ENCODE measurements at places on chromosomes 7 and 10.

DNA sequence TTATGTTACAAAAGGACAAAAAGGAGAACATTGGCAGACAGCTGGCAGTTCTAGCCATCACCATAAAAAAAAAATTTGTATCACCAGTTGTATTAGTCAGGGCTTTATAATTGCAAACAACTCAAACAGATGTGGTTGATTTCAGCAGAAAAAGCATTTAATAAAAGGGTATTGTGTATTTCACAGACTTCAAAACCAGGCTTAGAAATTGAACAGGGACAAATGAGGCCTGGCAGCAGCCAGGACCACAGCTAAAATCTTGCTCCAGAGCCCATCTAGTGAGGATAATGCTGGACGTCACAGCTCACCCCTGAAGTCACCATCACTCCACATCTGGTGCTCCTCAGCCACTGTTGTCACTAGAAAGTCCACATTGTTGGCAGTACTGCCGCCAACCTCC, 52.9 kb upstream of the CALD1 start:
- DNase-seq: no peak

DNA sequence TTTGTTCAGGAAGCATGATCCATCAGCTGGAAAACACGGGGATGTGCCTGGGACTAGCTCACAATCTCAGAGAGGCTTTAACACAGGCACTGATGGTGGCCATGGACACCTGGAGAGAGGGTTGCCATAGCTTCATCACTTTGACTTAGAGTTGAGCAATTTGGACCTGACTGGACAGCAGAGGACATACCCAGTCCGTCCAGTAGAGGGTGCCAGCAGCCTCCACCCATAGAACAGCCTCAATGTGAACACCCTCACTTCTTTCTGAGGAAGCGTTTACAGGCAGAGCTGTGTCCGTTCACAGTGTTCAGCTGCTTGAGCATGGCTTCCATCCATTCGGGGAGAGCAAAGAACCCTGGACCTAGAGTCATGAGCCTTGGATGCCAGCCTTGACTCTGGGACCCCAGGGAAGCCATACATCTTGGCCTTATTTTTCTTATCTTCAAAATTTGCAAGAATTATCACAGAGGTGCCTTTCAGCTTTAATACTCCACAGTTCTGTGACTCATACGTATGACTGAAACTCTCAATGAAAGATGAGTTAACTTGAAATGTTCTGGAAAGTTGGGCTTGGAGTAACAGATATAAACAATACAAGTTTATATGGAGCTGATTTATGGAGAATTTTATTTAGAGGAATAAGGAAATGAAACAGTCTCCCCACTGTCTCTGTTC, 302.9 kb upstream of the PODXL start:
- peak; percentile 55 for DNase-seq

DNA sequence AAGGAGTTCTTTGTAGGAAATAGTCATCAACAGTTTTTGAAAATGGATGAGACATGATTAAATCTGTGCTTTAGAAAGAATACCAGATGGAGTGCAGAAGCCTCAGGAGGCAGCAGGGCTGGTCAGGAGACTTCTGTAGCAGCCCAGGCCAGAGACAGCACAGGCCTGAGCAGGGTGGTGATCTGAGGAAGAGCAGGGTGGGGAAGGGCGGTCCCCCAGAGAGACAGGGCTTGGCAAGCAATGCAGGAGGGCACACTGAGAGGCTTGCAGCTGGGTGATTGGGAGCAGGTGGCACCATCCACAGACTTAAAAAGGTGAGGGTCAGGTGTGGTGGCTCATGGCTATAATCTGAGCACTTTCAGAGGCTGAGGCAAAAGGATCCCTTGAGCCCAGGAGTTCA, 4.3 kb upstream of the SMKR1 start:
- DNase-seq: no peak

- peak; percentile 55 for DNase-seq
These were observed 28.4 kb downstream of the TMEM130 start for GRCh38 chr7:98841179-98841997.

- DNase-seq: no peak
These were observed 25.8 kb downstream of the EMX2 start for GRCh38 chr10:117568334-117568733.

DNA sequence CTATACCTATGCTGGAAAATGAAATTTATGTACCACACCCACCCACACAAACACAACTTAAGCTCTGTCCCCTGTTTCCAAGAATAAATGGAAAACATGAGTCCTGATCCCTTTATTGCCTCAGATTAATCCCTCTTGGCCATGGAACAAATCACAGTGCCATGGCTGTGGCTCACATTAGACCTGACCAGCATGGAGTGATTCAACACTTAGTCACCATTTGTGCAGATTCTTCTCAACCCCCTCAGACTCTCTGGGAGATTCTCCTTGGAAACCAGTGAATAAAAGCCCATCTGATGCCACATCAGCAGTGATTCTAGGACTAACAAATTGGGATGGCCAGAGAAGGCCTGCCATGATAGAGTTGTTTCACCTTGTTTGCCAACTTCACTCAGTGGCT, 204.4 kb upstream of the TMEM72 start:
- no peak for DNase-seq

- no peak for DNase-seq
These were observed 686.9 kb downstream of the AUTS2 start for GRCh38 chr7:70285187-70285586.

GRCh38 chr10:6811153-6811552, 231.1 kb upstream of the PRKCQ start:
- DNase-seq: no peak

DNA sequence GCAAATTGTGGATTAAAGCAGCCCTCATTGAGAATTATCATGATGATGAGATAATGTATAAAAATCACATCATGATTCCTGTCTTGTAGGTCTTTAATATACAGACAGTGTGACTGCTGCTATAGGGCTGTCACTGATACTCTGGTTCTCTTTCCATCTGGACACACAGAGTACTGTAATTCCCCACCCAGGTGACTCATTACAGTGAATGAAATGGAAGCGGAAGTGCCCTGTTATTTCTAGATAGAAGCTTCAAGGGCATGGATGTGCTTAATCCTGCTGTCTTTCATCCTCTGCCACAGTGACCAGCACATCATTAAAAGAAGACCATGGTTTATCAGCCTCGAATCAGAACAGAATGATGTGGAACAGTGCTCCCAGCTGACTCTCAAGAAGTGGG, 1234.0 kb downstream of the SORCS3 start:
- DNase-seq: no peak

- no peak for DNase-seq
These were observed 58.5 kb upstream of the FOXP2 start for GRCh38 chr7:114356133-114356532.

DNA sequence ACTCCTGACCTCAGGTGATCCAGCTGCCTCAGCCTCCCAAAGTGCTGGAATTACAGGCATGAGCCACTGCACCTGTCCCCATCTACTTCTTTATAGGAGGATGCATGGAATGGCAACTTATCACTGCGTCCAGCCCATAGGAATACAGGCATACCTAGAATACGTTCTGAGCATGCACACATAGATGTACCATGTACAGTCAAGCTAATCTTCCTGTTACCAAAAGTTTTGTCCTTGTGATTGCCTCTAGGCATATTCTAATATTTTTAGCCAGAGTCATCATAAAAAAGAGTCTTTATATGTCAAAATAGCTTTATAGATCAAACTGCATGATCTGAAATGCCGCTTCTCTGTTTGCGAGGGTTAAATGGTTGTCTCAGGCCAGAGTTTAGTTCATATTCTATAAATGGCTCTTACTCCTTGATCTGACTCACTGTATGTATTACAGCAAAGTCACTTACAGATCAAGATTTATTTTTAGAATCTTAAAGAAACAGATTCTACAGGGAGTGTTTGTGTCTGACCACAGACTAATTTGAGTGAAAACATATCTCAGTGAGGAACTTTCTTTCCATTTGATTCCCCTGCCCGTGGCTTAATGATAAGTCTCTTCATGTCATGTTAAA, 210.9 kb downstream of the CREB5 start:
- DNase-seq: no peak

- no peak for DNase-seq
These were observed 295.3 kb upstream of the COBL start for GRCh38 chr7:51611937-51612336.

DNA sequence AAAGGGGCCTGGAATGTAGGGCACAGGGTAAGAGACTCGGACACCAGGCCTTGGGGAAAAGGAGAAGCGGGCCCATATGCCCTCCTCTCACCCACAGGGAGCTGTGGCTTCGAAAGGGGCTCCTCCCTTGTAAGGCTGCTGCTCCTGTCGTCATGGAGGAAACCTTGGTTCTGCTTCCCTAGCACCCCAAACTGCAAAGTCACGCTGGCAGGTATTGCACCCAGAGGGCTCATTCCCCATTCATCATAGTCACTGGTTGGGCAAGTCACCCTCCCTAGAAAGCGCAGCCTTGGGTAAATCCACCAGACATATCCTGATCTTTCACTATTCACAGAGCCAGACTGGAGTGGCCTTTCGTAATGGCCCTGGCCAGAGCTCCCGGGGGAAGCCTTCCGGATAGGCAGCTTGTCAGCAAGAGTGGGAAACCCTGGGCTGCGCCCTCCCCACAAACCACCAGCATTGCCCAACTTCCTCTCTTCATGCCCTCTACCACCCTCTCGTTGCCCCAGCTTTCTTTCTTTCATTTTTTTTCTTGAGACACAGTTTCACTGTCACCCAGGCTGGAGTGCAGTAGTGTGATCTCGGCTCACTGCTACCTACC, 121.0 kb downstream of the HIP1 start:
- no peak for DNase-seq

GRCh38 chr10:103812432-103812831, 42.9 kb downstream of the SH3PXD2A start:
- no peak for DNase-seq

GRCh38 chr10:75396631-75397495, 4.7 kb downstream of the ZNF503 start:
- no peak for DNase-seq

DNA sequence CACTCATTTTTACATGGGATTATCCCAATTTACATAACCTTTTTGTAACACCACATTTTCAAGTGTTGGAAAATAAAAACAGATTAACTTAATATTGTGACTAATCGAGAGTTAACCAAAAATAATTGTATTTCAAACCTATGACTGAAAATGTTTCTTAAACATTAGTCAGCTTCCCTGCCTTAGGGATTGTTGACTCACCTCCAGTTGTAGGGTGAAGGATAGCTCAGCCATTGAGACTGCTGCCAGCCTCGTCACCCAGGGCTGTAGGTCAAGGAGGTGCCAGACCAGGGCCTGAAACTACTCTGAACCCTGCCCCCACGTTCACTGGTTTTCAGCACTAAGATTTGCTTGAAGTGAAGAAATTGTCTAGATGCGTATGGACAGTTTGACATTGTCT, 351.2 kb downstream of the GFRA1 start:
- DNase-seq: no peak

DNA sequence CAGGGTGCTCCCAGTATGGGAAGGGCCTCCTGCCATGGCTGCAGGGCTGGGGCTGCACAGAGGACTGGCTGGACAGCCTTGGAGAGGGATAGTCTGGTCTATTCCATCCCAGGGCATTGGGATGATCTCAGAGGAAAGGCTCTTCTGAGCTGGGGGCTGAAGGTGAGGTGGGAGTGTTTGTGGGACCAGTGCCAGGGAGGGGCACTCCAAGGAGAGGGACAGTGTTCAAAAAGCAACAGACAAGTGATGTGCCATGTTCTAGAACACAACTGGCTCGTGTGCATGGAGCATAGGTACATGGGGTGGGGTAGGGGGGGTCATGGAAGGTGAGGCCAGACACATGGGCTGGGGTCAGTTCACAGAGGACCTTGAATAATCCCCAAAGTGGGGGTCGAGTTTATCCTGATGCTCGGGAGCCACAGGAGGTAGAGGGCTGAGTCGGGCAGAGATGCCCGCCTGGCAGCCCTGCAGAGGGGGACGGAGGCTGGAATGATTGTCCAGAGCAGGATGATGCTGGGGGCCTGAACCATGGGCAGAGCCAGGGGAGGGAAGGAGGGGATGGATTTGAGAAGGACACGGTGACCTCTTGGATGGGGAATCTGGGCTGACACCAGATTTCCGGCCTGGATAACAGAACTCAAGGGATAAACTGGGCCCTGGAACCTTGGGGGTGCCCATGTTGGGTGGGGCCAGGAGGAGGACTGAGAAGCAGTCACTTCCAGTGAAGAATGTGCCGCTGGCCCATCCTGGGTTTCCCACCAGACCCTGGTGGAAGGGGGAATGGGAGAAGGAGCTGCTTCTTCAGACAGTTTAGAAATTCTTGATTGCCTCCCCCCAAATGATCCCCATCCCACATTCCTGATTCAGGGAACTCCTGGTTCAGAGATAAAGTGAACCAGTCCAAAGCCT, 50.4 kb downstream of the NEURL1 start:
- no peak for DNase-seq

DNA sequence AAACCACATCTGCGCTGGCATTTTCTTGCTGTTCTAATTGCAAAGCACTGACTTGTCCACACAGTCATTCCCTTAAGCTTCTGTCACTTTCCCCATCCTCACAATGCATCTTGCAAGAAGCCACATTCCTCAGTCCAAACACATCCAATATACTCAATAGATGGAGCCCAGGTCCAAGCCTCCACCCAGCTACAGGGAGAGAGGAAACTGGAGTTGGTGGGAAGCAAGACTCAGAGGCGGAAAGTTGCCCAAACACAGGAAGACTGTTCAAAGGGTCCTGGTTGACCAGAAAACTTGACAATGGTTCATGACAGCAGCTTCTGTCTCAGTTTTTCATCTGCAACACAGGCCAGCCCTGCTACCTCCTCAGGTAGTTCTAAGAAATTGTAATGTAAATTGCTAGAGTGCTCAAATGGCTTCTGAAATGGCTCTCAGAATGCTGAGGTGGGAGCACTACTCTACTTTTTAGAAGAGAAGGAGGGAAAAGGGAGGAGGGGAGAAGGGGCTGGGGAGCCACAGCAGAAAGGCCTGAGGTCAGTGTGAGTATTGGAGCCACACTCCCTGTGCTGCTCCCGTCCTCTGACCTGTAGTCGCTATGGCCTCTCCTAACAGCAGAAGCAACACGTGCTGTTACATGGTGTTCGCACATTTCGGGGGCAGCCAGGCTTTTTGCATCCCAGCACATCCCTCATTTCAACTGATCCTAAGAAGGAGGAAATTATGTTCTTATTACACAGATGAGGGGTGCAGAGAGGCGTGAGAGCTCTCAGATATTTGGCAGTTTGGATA, 46.9 kb upstream of the GPR26 start:
- no peak for DNase-seq

Data from NCI-H1105 (cell line).